ENCODE measurements at places on chromosomes 16 and 17. TPM values are rescaled to one million over a fixed set of nuclear protein-coding genes. Genes with fewer than 3 reads are reported as not detected.

SYT17 gene
- 7.4 TPM for total RNA-seq

PLLP gene
- total RNA-seq, result 1.1 TPM

GRCh38 chr17:43695970-43696865 is 34.5 kb upstream of the MEOX1 start:
- DNase-seq, result no peak

GCGR gene
- 0.66 TPM for total RNA-seq

- no peak for DNase-seq
Observed at GRCh38 chr17:76376318-76377133, 7.9 kb upstream of the SPHK1 start.

GRCh38 chr17:48244814-48245213 is 137.2 kb downstream of the SNX11 start:
- DNase-seq, result no peak

DNA sequence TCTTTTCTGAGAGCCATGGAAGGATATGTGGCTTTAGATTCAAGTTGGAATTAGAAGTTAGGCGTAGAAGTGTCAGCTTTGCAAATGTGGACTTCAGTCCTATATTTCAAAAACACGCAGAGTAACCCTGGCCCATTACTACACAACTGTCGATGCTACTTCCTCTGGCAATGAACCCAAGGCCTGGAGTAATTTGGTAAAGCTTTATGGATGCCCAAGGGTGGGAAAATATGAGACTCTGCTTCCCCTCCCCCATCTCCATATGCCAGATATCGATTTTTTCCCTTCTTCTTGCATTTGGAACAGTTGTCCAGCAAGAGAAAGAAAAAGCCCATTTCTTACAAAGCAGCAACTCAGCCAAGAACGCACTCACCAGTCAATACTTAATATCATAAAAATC is 2.9 kb upstream of the MAP1LC3B start:
- DNase-seq, result no peak

GRCh38 chr16:4481526-4481925 is 5.3 kb downstream of the HMOX2 start:
- DNase-seq, result no peak

HOXB3 gene
- total RNA-seq, result 303 TPM

- DNase-seq, result no peak
Observed at GRCh38 chr16:74053312-74053711, 243.3 kb upstream of the PSMD7 start.

- no peak for DNase-seq
Observed at GRCh38 chr16:12195296-12195695, 218.8 kb downstream of the SNX29 start.

GRCh38 chr16:58345574-58346354 is 46.5 kb upstream of the GINS3 start:
- no peak for DNase-seq

DNA sequence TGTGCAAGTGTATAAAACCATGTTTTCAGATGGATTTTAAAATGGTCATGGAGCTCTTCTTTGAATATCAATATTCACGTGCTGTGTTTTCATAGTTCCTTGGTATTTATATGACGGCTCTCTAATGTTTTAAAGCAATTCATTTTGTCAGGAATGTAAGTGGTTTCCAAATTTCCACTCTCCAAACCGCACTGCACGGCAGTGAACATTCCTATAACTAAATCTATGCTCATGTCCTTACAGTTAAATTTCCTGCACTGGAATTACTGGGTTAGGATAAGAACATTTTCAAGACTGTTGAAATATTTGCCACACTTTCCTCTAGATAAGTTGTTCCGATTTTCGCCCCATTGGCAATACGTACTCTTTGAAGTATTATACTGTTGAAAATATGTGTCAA is 398.9 kb downstream of the PMP22 start:
- DNase-seq, result no peak

DNA sequence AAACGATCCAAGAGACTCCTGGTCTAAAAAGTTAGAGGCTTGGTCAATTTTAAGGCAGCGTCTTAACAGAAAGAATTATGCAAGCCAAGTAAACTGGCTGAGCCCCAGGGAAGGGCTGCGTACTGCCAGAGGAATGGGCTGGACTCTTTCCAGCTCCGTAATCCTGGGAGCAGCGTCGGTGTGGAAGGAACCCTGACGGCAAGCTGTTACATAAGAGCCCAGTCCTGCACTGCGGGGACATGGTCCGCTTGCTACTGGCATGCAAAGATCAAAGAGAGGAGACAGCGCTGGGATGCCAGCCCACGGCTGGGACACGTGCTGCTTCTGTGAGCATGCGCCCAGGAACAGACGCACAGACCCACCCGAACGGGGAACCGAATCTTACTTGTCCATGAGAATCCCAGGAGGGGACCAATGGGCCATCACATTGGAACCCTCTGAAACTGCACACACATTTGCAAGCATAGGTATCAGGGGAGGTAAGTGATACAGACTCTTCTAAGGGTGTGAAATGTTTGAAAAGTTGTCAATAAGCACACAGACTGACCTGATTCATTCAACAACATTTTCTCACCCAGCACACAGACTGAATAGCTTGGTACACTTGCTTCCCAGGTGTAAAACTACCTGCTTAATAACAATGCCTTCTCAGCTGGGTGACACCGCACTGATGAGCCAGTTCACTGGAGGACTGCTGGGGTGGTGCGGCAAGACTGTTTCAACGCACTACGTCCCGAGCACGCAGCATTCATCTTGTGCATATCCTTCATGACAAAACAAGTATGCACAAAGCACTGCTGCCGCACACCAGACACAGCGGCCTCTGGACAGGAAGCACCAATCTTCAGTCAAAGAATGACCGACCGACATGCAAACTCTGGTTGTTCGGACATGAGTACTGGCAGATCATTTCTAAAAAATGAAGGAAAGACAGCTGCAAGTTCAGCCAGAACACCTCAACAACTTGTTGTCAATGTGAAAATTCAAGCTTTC is 94.9 kb downstream of the ANKRD11 start:
- no peak for DNase-seq

GLIS2 gene
- 78.2 TPM for total RNA-seq

TMEM204 gene
- total RNA-seq, result 6.6 TPM

- no peak for DNase-seq
Observed at GRCh38 chr17:58556833-58557250, 42.4 kb upstream of the MTMR4 start.

- no peak for DNase-seq
Observed at GRCh38 chr17:2370211-2370589, 30.7 kb downstream of the MNT start.

TERB1 gene
- total RNA-seq, result 0.49 TPM

TLCD3B gene
- total RNA-seq, result 1.1 TPM

GHDC gene
- 10.7 TPM for total RNA-seq

GP1BA gene
- total RNA-seq, result not detected

FBXW10 gene
- total RNA-seq, result 0.16 TPM

DNA sequence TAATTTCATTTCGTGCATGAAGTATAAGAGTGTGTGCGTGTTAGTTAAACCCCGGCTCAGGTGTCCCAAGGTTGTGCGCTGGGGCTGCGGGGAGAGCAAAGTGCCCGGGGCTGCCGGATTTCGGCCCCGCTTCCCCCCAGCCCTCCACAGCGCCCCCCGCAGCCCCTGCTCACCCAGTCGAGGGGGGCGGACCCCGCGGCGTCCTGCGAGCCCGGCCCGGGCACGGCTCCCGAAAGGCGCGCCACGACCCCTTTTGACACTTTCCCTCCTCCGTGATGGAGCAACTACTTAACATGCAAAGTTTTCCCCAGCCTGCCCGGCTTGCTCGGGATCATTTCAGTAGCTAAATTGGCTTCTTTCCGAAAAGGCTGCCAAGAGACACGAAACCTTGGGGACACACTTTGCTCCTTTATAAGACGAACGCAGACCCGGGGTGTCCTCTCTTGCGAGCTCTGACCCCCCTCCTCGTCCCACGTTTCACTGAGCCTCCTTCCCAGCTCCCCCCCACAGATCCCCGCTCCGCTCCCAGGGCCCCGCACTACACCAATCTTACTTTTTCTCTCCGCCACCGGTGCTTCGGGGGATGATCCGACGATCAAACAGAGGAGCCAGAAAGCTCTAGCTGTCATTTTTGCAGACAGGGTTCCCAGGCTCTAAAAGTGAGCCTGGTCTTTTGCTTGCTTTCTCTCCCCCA is 552 bp downstream of the C17orf58 start:
- peak; percentile 56 for DNase-seq

- no peak for DNase-seq
Observed at GRCh38 chr16:85570213-85570734, 42.8 kb upstream of the GSE1 start.

DNA sequence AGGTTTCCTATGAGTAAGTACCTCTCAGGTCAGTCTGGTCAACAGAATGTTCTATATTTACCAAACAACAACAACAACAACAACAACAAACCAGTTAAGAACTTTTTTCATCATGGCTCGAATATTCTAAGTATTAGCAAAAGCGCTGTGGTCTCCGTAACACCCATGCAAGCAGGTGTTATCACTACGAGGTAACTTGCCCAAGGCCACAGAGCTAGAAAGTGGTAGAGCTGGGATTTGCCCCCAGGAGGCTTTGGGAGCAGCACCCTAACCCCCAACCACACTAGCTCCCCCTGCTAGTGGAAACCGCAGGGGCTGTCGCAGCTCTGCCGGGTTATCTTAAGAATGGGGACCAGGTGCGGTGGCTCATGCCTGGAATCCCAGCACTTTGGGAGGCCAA is 23.9 kb upstream of the C16orf74 start:
- DNase-seq, result no peak

DNA sequence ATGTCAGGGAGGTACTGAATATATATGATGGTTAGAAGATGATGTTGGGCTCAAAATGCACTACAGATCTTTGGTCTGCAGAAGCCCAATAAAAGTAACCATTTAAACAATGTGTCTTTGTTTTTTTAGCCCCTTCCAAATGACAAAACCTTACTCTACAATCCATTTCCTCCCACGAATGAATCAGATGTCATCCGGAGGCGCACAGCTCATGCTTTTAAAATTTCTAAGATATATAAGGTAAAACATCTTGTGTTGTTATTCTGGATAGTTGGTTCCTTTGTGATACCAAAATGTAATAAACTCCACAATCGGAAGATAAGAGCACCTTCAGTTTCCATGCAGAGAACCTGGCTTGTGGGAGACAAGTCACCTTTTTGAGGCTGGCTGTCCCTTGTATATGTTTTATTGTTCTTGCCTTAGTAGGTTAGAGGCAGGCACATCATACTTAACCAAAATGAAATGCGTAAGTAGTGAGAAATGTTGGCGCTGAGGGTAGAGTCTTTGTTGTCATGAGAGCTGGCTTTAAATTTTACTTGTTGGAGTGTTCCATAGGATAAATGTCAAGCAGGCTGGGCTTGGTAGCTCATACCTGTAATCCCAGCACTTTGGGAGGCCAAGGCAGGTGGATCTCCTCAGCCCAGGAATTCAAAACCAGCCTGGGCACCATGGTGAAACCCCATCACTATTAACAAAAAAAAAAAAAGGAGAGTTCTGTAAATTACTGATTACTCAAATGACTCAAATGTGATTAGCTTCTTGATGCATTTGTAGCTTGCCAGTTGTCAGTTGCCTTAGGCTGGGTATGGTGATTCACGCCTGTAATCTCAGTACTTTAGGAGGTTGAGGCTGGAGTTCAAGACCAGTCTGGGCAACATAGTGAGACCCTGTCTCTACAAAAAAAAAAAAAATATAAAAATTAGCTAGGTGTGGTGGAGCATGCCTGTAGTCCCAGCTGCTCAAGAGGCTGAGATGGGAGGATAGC is 19.7 kb upstream of the SNTB2 start:
- no peak for DNase-seq

DNA sequence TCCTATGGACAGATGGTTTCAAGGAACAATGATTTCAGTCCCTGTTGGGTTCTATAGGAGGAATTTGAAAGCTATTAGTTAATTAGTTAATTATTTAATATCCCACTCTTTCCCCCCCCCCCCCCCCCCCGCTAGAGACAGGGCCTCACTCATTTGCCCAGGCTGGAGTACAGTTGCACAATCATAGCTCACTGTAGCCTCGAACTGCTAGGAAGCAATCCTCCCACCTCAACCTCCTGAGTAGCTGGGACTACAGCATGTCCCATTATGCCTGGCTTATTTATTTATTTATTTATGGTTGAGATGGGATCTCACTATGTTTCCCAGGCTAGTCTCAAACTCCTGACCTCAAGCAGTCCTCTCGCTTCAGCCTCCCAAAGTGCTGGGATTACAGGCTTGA is 15.0 kb upstream of the TAT start:
- no peak for DNase-seq

LITAFD gene
- not detected for total RNA-seq

- DNase-seq, result no peak
Observed at GRCh38 chr17:27915709-27916108, 22.5 kb upstream of the LYRM9 start.

NPIPB2 gene
- 26.8 TPM for total RNA-seq

ARL5C gene
- not detected for total RNA-seq

CTRB2 gene
- total RNA-seq, result not detected

DNA sequence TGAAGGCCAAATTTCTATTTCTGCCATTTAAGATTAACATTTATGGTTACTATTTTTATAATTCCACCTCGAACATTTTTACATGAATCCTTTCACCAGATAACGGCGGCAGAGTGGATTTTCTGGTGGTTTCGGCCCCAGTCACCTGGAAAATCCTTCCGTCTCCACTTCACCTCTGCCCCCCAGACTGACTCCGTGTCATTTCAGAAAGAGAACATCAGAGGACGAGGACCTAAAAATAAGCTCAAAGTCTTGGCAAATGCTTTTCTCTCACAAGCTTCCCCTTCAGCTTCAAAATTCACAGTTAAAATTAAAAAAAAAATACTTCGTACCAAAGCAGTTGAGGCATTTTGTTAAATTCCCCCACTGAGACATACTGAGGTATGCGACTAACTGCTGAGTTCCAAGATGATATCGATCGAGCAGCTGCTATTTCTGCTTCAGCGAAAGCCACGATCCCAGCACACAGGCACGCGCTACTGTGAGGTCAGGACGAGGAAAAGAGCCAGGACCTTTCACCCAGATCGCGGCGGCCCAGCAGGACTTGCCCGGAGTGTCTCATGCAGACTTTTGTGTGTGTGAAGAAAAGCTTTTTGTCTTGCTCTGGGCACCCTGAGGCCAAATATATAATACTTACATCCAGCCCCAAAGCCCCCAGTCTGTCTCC is 36.8 kb downstream of the ASPA start:
- no peak for DNase-seq

WNT3 gene
- total RNA-seq, result 66.4 TPM

- DNase-seq, result no peak
Observed at GRCh38 chr16:19707569-19708295, 10.3 kb downstream of the KNOP1 start.

DNA sequence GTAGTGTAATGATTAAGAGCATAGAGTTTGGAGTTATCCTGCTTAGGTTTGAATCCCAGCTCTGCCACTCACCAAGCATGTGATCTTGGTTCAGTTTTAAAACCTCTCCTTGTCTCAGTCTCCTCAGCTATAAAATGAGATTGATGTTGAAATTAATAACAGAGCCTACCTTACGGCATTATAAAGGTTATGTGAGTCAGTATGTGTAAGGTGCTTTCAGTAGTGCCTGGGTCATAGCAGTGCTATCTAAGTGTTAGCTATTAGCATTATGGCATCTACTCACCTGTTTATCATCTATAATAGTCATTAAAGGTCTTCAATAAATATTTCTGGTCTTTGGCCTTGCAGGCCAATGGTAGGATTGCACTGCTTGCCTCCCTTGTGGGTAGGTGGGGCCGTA is 53.4 kb downstream of the PRKCB start:
- no peak for DNase-seq

PSMB3 gene
- 115 TPM for total RNA-seq
